ENCODE measurements at places on chromosomes 4 and X. TPM values are rescaled to one million over a fixed set of nuclear protein-coding genes. Genes with fewer than 3 reads are reported as not detected.

DNA sequence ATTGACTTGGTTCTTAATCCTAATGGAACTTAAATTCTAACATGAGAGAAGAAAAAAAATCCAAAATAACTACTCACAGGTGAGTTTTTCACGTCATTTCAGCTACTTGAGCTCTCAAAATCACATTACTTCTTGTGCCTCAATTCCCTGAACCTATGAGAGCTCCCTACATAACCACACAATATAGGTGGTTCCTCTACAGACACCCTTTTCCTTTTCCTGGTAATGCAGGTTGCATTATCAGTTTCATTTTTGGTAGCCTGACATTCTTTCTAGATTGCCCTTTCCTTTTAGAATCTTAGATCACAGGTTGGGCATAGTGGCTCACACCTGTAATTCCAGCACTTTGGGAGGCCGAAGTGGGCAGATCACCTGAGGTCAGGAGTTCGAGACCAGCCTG lies 4.3 kb downstream of the GPR34 start:
- no peak for DNase-seq

GRCh38 chr4:16315456-16315855 lies 89.2 kb upstream of the TAPT1 start:
- no peak for DNase-seq

Gene OTC
- 30.5 TPM for total RNA-seq

Gene PHOX2B
- total RNA-seq = 1.5 TPM

Gene CXXC4
- total RNA-seq = 3.3 TPM

Gene MRFAP1
- total RNA-seq = 116 TPM
